NCI-H187 (cell line): ENCODE measurements at places on chromosomes 5 and 9.

DNA sequence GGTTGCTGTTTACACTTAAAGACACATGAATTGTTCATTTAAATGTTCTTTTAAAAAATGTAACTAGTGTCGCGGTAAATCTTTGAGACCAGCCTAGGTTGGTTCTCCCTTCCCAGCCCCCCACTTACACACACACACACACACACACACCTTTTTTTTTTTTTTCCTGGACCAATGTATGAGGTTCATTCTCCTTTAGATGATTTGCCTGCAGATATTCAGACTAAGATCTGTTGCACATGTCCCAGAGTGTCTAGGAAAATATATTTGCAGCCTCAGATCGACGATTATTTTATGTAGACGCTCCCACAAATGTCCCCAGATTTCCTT, 4.4 kb upstream of the ELAVL2 start:
- DNase-seq, result no peak

DNA sequence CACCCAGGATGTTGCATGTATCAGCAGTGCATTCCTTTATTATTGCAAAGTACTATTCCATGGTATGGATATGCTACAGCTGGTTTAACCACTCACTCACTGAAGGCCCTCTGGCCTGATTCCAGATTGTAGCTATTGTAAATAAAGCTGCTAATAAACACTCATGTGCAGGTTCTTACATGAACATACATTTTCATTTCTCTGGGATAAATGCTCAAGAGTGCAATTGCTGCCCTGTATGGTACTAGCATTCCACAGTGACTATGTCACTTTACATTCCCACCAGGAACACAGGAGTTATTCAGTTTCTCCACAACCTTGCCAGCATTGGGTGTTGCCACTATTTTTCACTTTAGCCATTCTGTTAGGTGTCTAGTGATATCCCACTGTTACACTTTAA, 267.6 kb downstream of the SPOCK1 start:
- DNase-seq, result no peak

DNA sequence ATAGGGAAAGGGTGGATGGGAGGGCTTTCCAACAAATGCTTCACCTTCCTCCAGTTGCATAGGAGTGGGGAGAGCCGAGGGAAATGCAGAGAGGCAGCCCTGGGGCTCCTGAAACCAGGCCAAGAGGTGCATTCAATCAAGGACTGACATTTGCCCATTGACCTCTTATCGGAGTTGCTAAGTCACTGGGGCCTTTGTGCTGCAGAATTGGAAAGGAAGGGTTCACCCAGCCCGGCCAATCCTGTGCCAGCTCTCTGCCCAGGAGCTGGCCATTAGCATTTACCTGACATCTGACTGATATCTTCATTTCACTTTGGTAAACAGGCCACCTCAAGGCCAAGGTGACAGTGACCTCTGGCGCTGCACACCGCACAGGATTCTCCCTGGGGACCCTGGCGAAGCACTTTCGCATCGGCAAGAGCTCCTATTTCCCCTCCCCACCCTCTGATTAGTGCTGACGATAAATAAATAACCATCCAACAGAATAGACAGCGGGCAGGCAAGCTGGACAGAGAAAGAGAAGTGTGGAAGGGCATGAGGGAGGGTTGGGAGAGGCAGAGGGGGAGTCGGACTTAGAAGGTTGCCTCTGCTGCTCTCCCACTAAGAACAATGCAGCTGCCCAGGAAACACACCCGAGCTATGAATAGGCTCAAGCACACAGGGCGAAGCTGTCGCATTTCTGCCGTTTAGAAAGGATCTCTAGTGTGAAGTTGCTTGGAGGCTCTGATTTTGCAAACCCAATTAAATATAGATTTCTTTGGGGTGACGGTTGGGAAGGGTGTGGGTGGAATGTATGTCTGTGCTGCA, 57.0 kb upstream of the BOD1 start:
- DNase-seq, result peak; percentile 17

GRCh38 chr5:105054406-105054805, 1491.8 kb upstream of the NUDT12 start:
- DNase-seq, result no peak

GRCh38 chr9:94054716-94055115, 29.5 kb upstream of the PTPDC1 start:
- no peak for DNase-seq

- DNase-seq, result no peak
These were observed 138.5 kb downstream of the TTLL11 start for GRCh38 chr9:121954477-121955140.

GRCh38 chr5:39979-40583, 51.9 kb upstream of the PLEKHG4B start:
- DNase-seq, result no peak

- no peak for DNase-seq
These were observed 23.2 kb downstream of the HK3 start for GRCh38 chr5:176875783-176876505.

DNA sequence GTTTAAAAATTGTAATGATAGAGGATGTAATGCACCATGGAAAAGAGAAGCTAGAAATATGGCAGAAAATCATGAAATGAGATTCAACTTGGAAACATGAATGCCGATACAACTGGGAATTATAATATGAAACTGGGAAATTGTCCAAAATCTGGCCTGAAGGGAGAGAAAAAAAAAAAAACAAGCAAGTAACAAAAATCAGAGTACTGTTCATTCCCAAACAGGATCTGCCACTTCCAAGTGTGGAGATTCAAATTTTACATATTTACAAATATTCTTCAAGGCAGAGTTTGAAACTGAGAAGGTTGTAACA, 56.6 kb upstream of the MOCS2 start:
- DNase-seq, result no peak
